ENCODE measurements at places on chromosomes 1 and 21.

GRCh38 chr1:230130172-230130944, 63.3 kb downstream of the GALNT2 start:
- peak; percentile 84 for DNase-seq

DNA sequence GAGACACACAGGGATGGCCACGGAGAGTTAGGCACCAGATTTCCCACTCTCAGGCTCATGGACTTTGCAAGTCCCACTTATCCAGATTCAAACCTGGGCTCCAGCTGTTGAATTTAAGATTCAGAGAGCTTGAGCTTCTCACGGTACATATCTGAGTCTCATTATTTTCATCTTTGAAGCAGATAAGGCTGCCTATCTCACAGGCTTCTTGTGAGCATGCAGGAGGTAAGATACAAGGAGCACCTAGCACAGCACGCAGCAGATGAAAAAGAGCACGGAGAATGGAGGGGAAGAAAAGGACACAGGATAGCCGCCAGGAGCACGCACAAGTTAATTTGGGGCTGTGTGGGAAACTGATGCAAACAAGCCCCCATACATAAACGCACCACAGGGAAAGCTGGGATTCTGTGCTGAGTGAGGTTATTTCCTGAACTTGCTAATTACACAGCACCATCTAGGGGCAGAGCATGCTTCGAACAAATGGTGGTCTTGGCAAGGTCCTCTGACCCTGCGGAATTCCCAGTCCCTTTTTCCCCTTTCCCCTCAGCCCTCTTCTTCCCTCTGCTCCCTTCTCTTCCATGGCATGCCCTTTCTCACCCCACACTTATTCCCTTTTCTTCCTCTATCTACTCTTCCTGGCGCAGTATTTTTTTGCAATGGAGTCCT, 134.7 kb upstream of the VANGL1 start:
- DNase-seq, result peak; percentile 53

- DNase-seq, result no peak
Measured at GRCh38 chr1:58251430-58252073, 295.0 kb downstream of the OMA1 start.

- DNase-seq, result no peak
Measured at GRCh38 chr1:59879996-59880505, 46.5 kb downstream of the CYP2J2 start.

GRCh38 chr1:150006881-150007421, 3.6 kb downstream of the OTUD7B start:
- DNase-seq, result no peak

DNA sequence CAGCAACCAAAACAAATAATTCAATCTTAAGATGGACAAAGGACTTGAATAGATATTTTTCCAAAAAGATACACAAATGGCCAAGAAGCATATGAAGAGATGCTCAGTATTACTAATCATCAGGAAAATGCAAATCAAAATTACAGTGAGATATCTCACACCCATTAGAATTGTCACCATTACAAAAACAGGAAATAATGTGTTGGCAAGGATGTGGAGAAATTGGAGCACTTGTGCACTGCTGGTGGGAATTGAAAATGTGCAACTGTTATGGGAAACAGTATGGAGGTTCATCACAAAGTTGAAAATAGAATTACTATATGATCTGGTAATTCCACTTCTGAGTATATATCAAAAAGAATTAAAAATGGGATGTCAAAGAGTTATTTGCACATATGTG, 83.2 kb downstream of the SH3GLB1 start:
- DNase-seq, result no peak

DNA sequence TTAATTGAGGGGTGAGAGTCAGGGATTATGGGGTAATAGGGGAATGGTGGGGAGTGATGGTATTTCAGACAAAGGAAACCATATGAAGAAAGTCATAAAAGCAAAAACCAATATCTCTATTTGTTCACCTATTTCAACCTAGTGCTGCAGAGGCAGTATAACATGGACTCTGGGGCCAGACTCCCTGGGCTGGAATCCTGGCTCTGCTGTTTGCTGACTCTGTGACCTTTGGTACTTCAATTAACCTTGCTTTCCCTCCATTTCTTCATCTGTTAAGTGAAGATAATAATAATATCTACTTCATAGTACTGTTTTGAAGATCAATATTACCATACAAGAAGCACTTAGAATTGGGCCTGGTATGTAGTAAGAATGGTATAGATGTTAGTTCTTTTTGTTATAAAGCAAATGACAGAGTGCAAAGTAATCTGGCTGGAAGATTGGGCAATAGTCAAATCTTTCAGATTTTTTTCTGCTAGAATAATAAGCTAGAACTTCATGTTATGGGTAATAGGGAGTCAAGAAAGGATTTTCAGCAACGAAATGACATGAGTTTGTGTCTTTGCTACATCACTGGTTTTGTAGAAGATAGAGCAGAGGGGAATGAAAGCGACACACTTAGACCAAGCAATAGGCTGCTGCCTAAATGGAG, 9.0 kb downstream of the EPHX4 start:
- no peak for DNase-seq

- DNase-seq, result no peak
Measured at GRCh38 chr1:98264727-98265126, 343.9 kb upstream of the DPYD start.

- DNase-seq, result no peak
Measured at GRCh38 chr1:37553598-37553926, 531 bp downstream of the SNIP1 start.

GRCh38 chr1:38489844-38490270, 369.7 kb downstream of the RRAGC start:
- DNase-seq, result peak; percentile 9

GRCh38 chr1:197663162-197663953, 111.9 kb downstream of the DENND1B start:
- no peak for DNase-seq

GRCh38 chr1:103160281-103160680, 52.0 kb upstream of the COL11A1 start:
- DNase-seq, result no peak

DNA sequence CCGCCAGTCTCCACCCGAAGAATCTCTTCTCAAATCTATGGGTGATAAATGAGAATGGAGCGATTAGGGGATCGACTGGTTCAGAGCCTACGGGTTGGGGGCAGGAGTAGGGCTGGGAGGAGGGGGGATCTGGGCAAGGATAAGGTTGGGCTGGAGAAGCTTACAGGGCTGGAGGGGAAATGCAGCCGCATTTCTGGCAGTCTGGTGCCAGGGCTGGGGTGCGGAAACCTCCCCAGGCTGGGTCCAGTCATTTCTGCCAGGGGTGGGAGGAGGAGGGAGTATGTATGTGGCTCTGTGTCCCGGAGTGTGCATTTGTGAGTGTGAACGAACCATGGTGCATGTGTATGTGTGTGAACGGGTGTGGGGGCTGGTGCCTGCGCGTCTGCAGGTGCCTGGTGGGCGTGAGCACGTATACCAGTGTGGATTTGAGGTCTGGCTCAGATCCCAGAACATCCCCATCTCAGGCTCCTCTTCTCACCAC, 10.2 kb downstream of the C1orf216 start:
- peak; percentile 47 for DNase-seq

DNA sequence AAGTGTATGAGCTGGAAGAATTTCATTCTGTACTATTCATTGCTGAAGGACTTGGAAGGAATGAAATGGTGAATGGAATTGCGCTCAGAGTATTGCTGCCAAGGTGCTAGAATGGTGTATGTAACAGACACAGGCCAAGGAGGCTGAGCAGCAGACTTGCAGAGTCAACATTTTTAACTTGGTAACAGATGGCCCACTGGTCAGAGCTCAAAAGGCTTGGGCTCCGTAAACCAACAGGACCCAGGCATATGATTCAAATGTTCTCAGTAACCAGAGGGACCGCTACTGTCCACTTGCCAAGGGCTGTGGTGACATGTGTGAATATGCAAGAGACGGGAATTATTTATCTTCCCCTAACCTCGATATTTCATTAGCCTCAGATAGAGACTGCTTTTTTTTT, 28.8 kb upstream of the PTGFRN start:
- DNase-seq, result no peak

DNA sequence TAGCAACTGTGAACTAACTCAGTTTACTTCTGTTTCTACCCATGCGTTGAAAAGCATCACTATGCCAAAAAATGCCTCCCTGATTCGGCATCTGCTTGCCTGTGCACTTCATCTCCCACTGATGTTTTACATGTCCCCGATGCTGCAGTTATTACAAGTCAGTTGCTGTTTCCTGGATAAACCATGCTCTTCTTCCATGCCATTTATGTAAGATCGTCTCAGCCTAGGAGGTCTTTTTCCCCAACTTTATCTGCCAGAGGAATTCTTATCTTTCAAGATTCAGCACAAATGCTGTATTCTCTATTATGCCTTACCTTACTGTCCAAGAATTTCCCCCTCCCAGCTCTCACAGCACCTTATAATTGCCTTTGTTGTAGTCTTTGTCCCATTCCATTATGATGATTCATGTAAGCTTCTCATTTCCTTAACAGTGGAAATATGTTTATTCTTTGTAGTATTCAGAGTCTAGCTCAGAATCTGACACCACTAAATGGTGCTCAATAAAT, 30.0 kb downstream of the PRKACB start:
- no peak for DNase-seq

DNA sequence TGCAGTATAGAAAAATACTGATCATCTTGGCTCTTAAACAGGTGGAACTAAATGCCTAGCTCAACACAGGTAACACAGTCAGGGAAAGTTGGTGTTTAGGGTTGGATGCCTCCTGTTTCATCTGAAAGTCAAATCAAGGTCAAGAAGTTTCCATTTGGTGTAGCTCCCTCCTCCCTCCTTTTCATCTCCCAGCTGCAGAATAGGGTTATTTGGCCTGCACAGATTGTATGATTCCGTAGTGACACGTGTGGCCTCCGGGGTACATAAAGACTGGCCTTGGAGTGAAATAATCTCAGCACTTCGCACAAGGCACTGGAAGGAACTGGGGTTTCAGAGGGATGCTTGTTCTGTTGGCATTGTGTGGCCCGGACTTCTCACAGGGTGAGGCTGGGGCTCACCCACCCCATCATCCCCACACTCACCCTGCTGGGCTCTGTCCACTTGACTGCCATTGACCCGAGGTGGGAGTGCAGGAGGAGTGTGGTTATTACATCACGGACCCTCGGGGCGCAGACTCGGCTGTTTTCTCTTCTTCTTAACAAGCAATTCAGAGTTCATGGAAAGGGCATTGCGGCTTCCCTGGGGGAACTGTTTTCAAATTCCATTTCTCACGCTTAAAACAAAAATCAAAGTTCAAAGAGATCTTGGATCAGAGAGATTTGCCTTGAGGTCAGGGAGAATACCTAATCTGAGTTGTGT, 18.4 kb downstream of the IGSF5 start:
- no peak for DNase-seq

GRCh38 chr1:37602750-37603694, 7.3 kb upstream of the GNL2 start:
- peak; percentile 62 for DNase-seq

GRCh38 chr1:24644100-24644384, 940 bp downstream of the SRRM1 start:
- DNase-seq, result no peak

DNA sequence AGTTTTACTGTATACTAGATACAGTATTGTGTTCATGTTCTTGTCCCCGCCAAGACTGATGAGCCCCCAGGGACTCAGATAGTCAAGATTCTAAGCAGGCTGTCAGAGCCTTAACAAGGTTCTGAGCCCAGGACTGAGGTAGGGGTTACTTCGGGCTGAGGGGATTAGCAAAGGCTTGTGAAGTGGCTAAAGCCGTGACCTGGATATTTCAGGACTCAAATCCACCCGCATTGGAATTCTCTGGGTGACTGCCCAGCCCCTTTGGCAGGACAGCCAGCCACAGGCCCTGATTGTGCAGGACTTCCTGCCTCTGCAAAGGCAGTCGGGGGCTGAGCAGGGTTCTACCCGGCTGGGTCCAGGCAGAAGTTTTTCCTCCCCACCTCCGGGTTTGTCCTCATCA, at the start of gene PLA2G5:
Gene PLA2G5 (plus strand): TSS at position 321 of the 400 bp plus-strand sequence. CDS start 14,637 bp downstream, outside the sequence.
- DNase-seq, result no peak

DNA sequence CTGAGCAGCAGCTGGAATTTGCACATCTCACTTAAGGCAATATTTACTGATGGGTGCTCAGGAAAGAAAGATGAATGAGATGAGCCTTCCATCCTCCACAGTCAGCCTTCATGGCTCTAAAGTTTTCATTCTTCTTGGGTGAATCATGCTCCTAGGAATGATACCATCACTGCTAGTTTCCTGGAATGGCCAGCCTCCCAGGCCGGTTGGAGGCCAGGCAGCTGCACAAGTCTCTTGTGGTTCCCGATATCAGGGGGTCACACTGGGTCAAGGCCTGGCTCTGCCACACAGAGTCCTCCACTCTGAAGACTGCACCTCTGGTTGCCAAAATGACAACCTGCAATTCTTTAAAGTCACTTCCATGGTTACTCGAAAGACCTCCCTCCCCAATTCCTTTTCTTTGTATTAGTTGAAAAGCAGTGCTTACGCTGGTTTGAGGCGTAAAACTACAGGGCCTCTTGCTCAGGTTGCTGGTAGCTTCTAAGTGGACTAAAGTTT, 46.2 kb upstream of the PALMD start:
- no peak for DNase-seq

- DNase-seq, result no peak
Measured at GRCh38 chr1:162055062-162055461, 14.4 kb upstream of the NOS1AP start.

DNA sequence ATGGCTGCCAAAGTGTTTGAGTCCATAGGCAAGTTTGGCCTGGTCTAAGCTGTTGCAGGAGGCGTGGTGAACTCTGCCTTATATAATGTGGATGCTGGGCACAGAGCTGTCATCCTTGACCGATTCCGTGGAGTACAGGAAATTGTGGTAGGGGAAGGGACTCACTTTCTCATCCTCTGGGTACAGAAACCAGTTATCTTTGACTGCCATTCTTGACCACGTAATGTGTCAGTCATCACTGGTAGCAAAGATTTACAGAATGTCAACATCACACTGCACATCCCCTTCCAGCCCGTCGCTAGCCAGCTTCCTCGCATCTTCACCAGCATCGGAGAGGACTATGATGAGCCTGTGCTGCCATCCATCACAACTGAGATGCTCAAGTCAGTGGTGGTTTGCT, 215.8 kb upstream of the JUN start:
- DNase-seq, result no peak

DNA sequence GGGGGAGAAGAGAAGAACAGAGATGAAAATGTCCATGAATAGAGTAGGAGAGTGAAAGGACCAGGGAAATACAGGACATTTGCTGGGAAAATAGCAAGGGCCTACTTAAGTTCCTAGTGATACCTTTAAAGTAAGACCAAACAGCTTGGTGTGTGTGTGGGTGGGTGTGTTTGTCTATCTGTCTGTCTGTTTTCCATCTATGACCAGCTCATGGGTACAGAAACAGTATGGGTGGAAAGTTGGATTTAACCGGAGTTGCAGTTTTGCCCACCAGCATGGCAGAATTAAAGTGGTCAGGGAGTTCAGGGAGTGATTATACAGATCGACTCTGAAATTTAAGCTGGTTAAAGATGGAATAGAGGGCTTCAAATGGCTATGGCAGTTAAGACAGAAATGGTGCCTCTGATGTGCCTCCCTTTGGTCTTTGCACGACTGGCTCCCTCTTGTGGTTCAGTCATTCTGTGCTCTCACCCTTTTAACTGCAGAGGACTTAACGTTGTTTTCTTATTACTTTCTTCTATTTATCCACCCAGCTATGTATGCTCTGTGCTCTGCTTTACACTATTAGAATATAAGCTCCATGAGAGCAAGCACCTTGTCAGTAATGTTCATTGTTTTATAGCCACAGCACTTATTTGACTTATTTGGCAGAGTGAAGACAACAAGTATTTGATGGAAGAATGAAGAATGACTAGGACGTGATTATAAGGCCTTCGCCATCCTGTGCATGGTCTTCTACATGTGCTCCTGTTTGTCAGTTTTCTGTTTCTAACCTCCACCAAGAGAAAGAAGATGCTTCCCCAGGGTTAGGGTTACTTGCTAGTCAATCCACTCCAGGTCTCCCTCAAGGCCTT, 72.7 kb upstream of the AK4 start:
- DNase-seq, result peak; percentile 69

- no peak for DNase-seq
Measured at GRCh38 chr1:215899901-215900300, 332.8 kb downstream of the KCTD3 start.

Data from NCI-H524 (cell line).